Activated CD4-positive, alpha-beta memory T cell treated with anti-CD3 and anti-CD28 coated beads for 36 hours (primary cell): ENCODE measurements at places on chromosomes 4 and X. TPM values are rescaled to one million over a fixed set of nuclear protein-coding genes. Genes with fewer than 3 reads are reported as not detected.

DNA sequence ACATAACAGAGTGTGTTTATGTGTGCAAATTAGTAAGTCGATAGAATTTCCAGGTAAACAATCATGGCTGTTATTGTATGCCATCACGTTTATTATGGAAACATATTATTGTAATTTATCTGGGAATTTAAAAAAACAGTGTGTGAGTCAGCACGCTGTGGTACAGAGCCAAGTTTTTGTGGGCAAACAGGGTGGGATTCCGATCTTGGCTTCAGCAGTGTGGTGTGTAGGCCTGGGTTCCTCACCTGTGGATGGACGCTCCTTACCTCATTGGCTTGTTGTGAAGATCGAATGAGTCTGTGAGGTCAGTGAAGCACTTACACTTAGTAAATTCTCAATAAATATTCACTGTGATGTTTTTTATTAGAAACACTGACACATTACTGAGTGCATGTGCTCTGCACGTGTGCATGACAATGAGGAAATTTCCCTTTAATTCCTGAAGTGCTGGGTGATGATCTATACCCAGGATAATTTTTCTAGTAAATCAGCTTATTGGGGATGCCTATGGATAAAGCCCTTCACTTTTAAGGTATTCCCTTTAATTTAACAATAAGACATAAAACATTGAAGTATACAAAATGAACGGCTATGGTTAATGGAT lies 36.4 kb downstream of the SLIT2 start:
- DNase-seq, result no peak

Gene CENPVL2
- not detected for total RNA-seq

GRCh38 chr4:127097061-127097460 lies 535.7 kb upstream of the INTU start:
- DNase-seq, result no peak

DNA sequence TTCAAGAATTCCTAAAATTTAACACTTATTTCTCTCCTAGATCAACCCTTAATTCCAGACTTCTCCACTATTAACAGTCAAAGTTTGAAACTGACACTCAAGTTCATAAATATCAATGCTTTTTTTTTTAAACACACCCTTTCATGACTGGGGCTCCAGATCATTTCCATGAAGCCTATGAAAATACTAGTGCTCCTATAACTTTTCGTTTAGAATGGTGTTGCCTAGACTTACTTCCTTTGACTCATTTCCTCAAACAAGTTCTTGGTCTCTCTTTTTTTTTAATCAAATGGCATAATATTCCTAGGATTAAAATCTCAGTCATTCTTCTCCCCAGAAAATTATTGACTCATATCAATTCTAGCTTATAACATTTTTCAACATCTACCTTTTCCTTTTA lies 13.1 kb downstream of the ZMAT1 start:
- DNase-seq, result no peak

Gene P2RY8
- total RNA-seq, result 30.2 TPM

Gene ASB5
- total RNA-seq, result not detected

DNA sequence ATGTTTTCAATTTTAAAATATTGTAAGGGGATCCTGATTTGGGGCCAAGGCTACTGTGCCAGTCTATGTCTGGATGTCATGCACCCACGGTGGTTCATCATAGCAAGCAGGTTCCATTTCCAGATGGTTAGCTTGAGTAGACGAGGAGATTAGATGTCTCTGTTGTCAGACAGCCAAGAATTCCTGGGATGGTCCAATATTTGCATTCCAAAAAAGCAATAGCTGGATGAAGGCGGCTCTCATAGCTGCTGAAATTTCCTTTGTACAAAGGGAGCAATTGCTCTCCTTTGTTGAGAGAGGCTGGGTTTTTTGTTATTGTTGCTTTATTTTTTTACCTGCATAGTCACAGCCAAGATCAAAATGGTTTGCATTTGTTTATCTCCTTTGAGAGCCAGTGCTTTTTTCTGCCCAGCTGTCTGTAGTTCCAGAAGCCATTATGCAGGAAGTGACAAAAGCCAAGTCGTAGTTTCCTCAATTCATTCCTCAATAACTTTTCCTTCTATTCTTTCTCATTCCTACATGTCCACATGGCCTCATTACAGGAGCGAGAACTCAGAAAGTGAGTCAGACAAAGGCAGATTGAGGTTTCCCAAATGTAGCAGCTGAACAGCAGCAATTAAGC lies 107.9 kb downstream of the MMRN1 start:
- DNase-seq, result no peak

GRCh38 chrX:49042581-49043219 lies 457 bp downstream of the TFE3 start:
- DNase-seq, result no peak

DNA sequence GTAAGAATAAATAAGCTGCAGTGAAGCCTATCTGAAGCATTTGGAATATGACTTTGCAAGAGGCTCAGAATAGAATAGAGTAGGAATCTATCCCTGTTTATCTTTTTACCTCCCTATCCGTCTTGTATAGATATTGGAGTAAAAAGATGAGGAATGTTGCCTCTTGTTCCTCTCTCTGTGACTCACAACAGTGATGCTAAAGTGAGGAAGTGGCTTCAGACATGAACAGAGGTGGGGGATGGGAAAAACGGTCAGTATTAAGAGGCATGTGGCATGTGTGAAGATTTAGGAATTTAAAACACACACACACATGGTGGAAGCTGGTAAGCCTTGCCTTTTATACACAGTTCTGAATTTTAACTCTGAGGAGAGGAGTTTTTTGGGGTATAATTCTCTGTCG lies 3.8 kb upstream of the DCAF4L1 start:
- DNase-seq, result no peak

DNA sequence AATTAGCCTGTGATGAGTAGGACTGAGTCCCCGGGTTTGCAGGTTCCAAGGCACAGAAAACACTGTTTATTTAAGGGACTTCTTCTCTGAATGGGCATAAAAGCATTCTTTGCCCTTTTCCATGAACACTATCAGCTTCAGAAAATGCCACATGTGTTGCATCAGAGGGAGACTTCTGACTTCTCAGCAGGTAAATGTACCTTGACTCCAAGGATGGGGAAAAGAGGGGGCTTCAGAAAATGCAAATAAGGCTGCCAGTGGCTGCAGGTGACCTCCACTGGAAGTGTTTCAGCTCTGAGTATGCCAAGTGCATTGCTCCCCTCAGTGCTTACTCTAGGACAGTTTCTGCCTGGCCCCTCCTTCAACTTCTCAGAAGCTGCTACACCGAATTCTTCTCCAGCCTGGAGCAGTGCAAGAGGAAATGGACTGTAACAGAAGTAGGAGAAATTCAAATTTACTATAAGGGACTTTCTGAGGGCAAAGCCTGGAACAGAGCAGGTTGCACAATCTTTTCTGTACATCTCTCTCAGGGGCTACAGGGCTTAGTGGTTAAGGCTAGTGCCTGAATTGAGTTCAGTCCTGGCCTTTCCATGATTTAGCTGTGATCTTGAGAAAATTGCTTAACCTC lies 233.2 kb downstream of the PTTG2 start:
- DNase-seq, result no peak

GRCh38 chr4:26144526-26145155 lies 176.2 kb upstream of the RBPJ start:
- no peak for DNase-seq

Gene FAM9B
- not detected for total RNA-seq

DNA sequence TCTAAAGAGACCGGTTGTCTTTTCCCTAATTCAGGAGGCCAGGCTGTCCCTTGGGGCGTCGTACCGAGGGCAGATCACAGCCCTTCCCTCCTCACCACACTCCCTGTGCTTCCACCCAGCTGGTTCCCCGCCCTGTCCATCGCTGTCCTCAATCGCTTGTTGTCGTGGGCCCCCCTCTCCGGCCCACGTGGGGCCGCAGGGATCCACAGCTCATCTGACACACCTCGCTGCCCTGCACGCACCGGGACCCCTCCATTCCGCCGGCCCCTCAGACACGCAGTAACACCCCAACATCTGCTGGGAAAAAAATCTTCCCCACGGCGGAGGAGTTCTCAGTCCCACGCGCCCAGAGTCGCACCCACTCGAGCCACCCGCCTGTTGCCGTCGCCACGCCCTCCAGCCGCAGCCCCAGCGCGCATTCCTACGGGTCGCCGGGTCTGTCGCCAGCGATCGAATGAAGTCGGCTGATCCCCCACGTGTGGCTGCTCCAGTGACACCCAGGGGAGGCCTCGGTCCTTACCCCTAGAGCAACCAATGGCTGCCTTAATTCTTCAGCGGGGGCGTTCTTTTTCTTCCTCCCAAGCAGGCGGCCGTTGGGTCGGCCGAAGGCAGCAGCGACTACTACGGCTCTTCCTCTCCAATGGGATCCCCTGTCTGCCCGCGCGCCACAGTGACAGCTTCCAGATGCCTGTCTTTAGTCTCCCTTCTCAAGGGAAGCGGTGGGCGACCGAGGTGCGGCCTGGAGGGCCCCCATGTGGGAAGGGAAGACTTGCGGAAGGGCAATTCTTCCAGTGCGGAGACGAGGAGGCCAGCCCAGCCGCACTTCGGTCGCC lies 893 bp upstream of the SEPTIN11 start:
- peak; percentile 70 for DNase-seq

Gene NLRP2B
- not detected for total RNA-seq

Gene GABRE
- not detected for total RNA-seq

GRCh38 chr4:140944199-140944515 lies 188.0 kb upstream of the TBC1D9 start:
- DNase-seq, result no peak

- peak; percentile 59 for DNase-seq
Observed at GRCh38 chr4:38306482-38307071, 346.4 kb downstream of the PTTG2 start.

- DNase-seq, result no peak
Observed at GRCh38 chr4:86326400-86326799, 33.5 kb downstream of the MAPK10 start.

Gene PF4V1
- total RNA-seq, result not detected

Gene FRAS1
- total RNA-seq, result not detected

- DNase-seq, result peak; percentile 97
Observed at GRCh38 chr4:184263910-184264732, 46.4 kb upstream of the ENPP6 start.

- DNase-seq, result no peak
Observed at GRCh38 chrX:66676413-66676812, 37.5 kb upstream of the EDA2R start.

DNA sequence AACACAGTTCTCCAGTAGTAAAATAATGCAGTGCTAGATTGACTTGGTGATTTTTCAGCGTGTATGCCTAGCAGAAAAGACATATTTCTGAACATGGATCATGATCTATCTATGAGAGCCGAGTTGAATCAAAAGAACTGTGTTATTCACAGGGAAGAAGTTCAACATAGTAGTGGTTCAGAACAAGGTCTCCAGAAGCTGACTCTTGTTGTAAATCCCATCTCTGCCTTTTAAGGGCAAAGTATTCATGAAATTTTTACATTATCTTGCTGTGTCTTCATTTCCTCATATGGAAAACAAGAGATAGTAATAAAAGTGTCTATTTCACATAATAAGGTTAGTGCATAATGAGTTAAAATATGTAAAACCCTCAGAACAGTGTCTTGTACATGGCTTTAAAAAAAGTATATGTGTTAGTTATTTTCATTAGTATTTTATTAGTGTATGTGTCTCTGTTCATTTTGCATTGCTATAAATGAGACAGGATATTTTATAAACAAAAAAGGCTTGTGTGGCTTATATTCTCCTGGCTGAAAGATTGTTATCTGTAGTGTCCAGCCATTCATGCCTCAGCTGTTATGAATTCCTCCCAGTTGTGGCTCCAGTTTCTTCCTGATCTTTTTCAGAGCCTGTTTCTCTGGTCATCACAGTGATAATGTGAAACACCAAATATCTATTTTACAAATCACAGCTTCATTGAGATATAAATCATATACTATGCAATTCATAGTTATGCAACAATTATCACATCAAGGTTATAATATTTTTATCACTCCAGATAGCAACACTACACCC lies 1351.2 kb downstream of the STIM2 start:
- no peak for DNase-seq

- no peak for DNase-seq
Observed at GRCh38 chr4:7506119-7506518, 71.4 kb upstream of the PSAPL1 start.

GRCh38 chr4:53935780-53936179 lies 128.6 kb downstream of the CHIC2 start:
- no peak for DNase-seq

DNA sequence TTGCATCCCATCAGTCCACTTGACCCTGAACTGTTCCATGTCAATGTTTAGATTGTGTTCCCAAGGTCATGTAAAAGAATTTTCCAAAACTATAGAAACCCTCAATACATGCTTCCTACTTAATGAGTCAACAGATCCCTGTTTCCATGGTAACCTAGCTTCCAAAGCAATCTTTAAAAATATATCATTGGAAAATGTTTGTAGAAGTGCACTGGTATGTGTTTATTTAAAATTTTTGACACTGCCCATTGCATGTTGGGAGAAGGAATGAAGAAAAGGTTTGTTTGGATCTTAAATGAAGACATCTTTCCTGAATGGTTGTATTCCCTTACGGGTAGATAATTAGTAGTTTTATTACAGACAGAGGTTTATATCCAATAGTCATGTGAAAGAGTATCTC lies 345.3 kb downstream of the GABRG1 start:
- DNase-seq, result no peak

GRCh38 chrX:23503835-23504539 lies 163.3 kb upstream of the PRDX4 start:
- no peak for DNase-seq

Gene CDS1
- total RNA-seq, result 0.24 TPM

DNA sequence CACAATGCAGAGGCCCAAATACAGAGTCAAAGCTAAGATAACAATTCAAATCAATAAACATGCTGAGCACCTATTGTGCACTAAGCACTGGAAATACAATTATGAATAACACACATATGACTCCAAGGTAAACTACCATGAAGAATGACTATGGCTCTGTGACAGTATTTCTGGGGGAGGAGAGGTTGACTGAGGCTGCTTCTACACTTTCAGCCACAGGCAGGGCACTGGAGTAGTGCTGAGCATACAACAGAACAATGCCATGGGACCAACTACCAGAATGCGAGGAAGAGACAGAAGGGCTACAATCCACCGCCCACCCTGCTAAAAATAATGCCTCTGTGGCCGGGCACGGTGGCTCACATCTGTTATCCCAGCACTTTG lies 13.7 kb downstream of the TEC start:
- DNase-seq, result no peak

Gene LRIT3
- 0.10 TPM for total RNA-seq

GRCh38 chr4:189374176-189374575 lies 566.5 kb upstream of the FRG1 start:
- DNase-seq, result no peak

DNA sequence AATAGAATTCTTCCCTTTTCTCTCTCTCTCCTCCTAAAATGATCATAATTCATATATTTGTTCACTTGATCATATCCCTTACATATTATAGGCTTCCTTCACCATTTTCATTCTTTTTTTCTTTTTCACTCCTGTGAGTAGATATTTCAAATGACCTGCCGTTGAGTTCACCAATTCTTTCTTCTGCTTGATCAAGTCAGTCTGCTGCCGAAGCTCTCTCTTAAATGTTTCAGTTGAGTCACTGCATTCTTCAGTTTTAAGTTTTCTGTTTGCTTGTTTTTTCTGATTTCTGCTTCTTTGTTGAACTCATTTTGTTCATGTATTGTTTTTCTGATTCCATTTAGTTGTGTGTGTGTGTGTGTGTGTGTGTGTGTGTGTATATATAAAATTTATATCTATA lies 354.3 kb downstream of the GPAT3 start:
- no peak for DNase-seq

Gene TTC29
- total RNA-seq, result not detected
